Effector memory CD8-positive, alpha-beta T cell (primary cell): ENCODE measurements at places on chromosomes 5 and 9.

- no peaks in the 10 kb centered on the region for H3K36me3 ChIP-seq
- peaks cover 75% of the 10 kb centered on the region for H3K27me3 ChIP-seq
- H3K27ac ChIP-seq, result no peak overlapping the region
Measured at GRCh38 chr5:581941-582340, 30.2 kb upstream of the CEP72 start.

GRCh38 chr5:170746075-170746960 lies 37.2 kb upstream of the GABRP start:
- H3K4me1 ChIP-seq, result peaks cover 2% of the 10 kb centered on the region
- no peaks in the 10 kb centered on the region for H3K36me3 ChIP-seq
- no peak for DNase-seq
- H3K27me3 ChIP-seq, result peaks cover 64% of the 10 kb centered on the region
- H3K4me3 ChIP-seq, result no peak overlapping the region

- H3K27ac ChIP-seq, result no peak overlapping the region
- no peaks in the 10 kb centered on the region for H3K4me1 ChIP-seq
- no peaks in the 10 kb centered on the region for H3K36me3 ChIP-seq
Measured at GRCh38 chr5:169471021-169471420, 112.6 kb upstream of the SPDL1 start.

- no peak overlapping the region for H3K27ac ChIP-seq
- no peaks in the 10 kb centered on the region for H3K27me3 ChIP-seq
- no peak overlapping the region for H3K4me3 ChIP-seq
Measured at GRCh38 chr5:126872561-126873354, 95.8 kb downstream of the LMNB1 start.

- H3K36me3 ChIP-seq, result no peaks in the 10 kb centered on the region
- peak; percentile 74 for DNase-seq
- no peaks in the 10 kb centered on the region for H3K4me1 ChIP-seq
- no peak overlapping the region for H3K27ac ChIP-seq
Measured at GRCh38 chr9:131762356-131762932, 22.6 kb upstream of the RAPGEF1 start.

GRCh38 chr9:110591526-110591925 lies 12.0 kb upstream of the SVEP1 start:
- H3K27ac ChIP-seq, result no peak overlapping the region
- H3K4me3 ChIP-seq, result no peak overlapping the region
- H3K36me3 ChIP-seq, result no peaks in the 10 kb centered on the region
- H3K4me1 ChIP-seq, result no peaks in the 10 kb centered on the region

- H3K4me3 ChIP-seq, result no peak overlapping the region
- DNase-seq, result no peak
- no peaks in the 10 kb centered on the region for H3K4me1 ChIP-seq
- H3K36me3 ChIP-seq, result no peaks in the 10 kb centered on the region
- H3K27me3 ChIP-seq, result no peaks in the 10 kb centered on the region
Measured at GRCh38 chr9:83247732-83248131, 184.8 kb upstream of the RASEF start.

GRCh38 chr5:15601274-15601673 lies 101.3 kb downstream of the FBXL7 start:
- no peak for DNase-seq
- H3K27me3 ChIP-seq, result no peaks in the 10 kb centered on the region
- no peaks in the 10 kb centered on the region for H3K36me3 ChIP-seq
- H3K4me3 ChIP-seq, result no peak overlapping the region
- H3K4me1 ChIP-seq, result no peaks in the 10 kb centered on the region

DNA sequence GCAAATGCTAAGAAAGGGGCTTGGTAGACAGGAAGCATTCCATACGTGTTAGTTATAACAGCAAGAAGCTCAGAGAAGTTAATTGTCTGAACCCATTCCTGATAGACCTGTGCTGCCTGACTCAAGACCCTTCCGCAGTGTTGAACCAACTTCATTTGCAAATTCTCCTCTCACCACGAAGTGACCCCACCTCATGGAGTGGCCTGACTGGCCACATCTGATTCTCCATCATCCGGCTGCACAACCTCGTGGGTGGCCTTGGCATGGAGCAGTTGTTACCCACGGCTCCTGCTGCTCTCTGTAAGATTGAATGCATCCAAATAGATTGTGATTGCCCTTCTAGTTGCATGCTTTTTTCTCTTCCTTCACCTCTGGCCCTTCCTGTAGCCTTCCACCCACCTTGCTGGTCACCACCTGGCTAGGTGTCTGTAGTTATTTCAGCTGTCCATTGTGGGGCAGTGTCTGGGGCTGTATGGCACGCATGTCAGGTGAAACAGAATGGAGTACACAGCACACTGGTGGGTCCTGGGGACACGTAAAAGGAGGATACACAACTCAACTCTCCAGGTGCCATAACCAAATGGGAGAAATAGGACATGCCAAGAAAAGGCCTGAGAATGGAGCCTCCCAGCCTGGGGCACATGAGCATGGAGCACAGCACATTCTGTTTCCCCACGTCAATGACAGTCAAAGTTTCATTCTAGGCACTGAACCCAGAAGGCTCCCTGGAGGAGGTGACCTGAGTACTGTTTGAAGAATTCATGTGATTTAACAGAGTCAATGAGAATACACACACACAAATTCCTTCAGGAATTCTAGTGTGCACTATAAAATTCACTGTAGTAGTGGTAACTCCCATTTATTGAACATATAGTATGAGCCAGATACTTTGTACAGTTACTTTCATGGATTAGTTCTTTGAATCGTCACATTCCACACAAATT lies 70.5 kb upstream of the PTCH1 start:
- peaks cover 13% of the 10 kb centered on the region for H3K27me3 ChIP-seq
- no peak for DNase-seq
- no peak overlapping the region for H3K4me3 ChIP-seq

GRCh38 chr5:94751460-94751859 lies 133.0 kb downstream of the SLF1 start:
- no peaks in the 10 kb centered on the region for H3K36me3 ChIP-seq
- no peak for DNase-seq
- no peaks in the 10 kb centered on the region for H3K4me1 ChIP-seq
- no peak overlapping the region for H3K27ac ChIP-seq
- H3K4me3 ChIP-seq, result no peak overlapping the region

GRCh38 chr5:139692148-139692547 lies 44.0 kb downstream of the CXXC5 start:
- no peak overlapping the region for H3K4me3 ChIP-seq
- no peak for DNase-seq
- peak overlapping the region; percentile 45 for H3K27ac ChIP-seq
- peaks cover 10% of the 10 kb centered on the region for H3K27me3 ChIP-seq

- H3K27me3 ChIP-seq, result no peaks in the 10 kb centered on the region
- peaks cover 18% of the 10 kb centered on the region for H3K36me3 ChIP-seq
- H3K27ac ChIP-seq, result no peak overlapping the region
- peaks cover 27% of the 10 kb centered on the region for H3K4me1 ChIP-seq
- H3K4me3 ChIP-seq, result no peak overlapping the region
- DNase-seq, result no peak
Measured at GRCh38 chr5:14853685-14854084, 17.9 kb downstream of the ANKH start.

GRCh38 chr5:136070486-136071285 lies 41.9 kb downstream of the TGFBI start:
- no peak overlapping the region for H3K27ac ChIP-seq
- H3K4me3 ChIP-seq, result no peak overlapping the region
- no peaks in the 10 kb centered on the region for H3K36me3 ChIP-seq
- H3K4me1 ChIP-seq, result no peaks in the 10 kb centered on the region

GRCh38 chr9:92440751-92441046 lies 16.4 kb upstream of the OMD start:
- no peaks in the 10 kb centered on the region for H3K36me3 ChIP-seq
- peak overlapping the region; percentile 97 for H3K27ac ChIP-seq
- peak overlapping the region; percentile 64 for H3K4me3 ChIP-seq
- DNase-seq, result no peak

DNA sequence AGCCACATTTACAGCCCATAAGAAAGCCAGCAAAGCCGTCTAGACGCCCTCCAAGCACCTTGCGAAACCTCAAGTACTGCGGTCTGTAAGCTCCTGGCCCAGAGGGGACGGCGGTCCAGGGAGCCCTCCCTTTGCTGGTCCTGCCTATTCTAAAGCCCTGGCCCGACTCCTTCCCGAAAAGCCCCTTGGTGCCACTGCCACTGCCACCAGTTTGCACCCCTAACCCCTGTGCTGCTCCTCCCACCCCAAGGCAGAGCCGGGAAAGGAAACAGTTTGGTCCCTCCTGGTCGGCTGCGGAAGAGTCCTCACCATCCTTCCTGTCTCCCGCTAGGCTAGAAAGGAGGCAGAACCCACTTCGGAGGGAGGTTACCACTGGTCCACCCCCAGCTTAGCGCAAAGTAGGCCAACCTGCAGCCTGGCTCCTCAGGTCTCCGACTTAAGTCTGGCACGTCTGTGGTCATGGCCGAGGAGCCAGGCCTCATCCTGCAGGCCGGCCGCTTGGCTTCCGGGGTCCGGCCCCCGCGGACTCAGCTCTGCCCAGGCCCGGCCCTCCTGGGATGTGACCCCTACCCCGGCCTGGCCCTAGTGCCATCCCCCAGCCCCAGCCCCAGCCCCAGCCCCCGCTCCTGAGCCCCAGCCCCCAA lies 916 bp downstream of the TOR1A start:
- H3K4me1 ChIP-seq, result peaks cover 19% of the 10 kb centered on the region
- peak overlapping the region; percentile 71 for H3K27ac ChIP-seq
- H3K36me3 ChIP-seq, result peaks cover 59% of the 10 kb centered on the region
- DNase-seq, result peak; percentile 39

DNA sequence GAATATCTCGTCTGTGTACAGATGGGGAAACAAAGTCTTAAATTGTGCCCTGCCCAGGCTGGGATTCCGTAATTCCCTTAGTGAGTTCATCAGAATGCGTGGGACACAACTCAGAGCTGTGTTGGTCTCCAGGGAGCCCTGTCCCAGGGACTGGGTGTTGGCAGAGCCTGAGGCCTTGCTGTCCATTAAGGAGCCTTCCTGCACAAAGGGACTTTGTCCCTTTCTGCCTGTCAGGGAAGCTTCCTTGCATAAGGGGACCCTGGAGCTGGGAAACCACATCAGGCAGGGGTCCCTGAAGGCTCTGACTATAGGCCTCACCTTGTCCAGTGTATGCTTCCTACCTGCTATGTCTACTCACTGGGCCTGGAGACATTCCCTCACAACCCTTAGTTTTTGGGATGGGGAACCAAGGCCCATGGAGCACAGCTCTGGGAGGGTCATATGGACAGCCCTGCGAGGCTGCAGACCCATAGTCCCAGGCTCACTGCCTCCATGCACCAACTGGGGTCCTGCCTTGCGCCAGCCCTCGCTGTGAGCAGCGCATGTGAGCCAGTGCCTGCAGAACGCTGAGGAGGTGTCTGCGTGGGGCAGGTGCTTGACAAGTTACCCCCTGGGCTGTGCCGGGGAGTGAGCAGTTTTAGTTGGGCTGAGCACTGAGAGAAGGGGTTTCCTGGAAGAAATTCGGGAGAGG lies 1.6 kb downstream of the CARD19 start:
- peak overlapping the region; percentile 93 for H3K4me3 ChIP-seq
- peak overlapping the region; percentile 96 for H3K27ac ChIP-seq
- no peak for DNase-seq
- peaks cover 25% of the 10 kb centered on the region for H3K36me3 ChIP-seq
- peaks cover 51% of the 10 kb centered on the region for H3K4me1 ChIP-seq

GRCh38 chr5:75260708-75261107 lies 24.0 kb upstream of the ANKRD31 start:
- peaks cover 53% of the 10 kb centered on the region for H3K27me3 ChIP-seq
- H3K4me3 ChIP-seq, result no peak overlapping the region
- no peak overlapping the region for H3K27ac ChIP-seq

GRCh38 chr9:98767196-98767595 lies 29.2 kb downstream of the ANKS6 start:
- no peak for DNase-seq
- H3K4me3 ChIP-seq, result no peak overlapping the region
- no peaks in the 10 kb centered on the region for H3K27me3 ChIP-seq

- H3K27me3 ChIP-seq, result no peaks in the 10 kb centered on the region
- H3K4me1 ChIP-seq, result no peaks in the 10 kb centered on the region
- H3K36me3 ChIP-seq, result no peaks in the 10 kb centered on the region
- H3K4me3 ChIP-seq, result no peak overlapping the region
- H3K27ac ChIP-seq, result no peak overlapping the region
Measured at GRCh38 chr5:84292788-84293653, 91.7 kb downstream of the EDIL3 start.

DNA sequence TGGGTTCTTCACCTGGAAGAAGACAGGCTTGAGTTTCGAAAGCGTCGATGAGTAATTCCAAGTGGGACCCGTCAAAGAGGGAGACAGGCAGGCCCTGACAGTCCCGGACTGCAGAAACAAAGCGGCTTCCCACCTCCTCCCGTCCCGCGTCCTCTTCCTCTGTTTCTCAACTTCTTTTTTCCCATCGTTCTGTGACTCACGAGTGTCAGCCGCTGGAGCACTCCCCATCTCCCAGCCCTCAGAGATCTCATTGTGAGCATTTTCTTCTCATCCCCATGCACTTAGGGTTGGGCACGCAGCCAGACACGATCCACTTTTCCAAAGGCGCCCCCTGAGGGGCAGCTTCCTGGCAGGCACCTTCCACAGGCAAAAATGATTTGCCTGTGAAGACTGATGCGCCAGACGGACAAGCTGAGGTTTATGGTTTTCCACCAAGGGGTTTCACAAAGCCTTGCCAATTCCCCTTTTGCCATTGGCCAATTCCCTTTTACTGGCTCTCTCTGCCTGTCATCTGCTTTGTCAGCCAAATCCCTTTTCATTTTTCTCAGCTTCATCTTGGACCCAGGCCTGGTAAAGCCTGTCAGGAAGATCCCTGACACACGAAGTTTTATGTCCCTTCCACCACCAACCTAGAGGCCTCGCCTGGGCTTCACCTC lies 86.5 kb upstream of the ANKRD55 start:
- no peaks in the 10 kb centered on the region for H3K27me3 ChIP-seq
- no peak overlapping the region for H3K27ac ChIP-seq
- H3K4me1 ChIP-seq, result no peaks in the 10 kb centered on the region
- H3K4me3 ChIP-seq, result no peak overlapping the region
- H3K36me3 ChIP-seq, result no peaks in the 10 kb centered on the region
- no peak for DNase-seq

GRCh38 chr5:53055365-53055764 lies 54.2 kb downstream of the MOCS2 start:
- H3K27ac ChIP-seq, result no peak overlapping the region
- peaks cover 17% of the 10 kb centered on the region for H3K27me3 ChIP-seq
- no peaks in the 10 kb centered on the region for H3K36me3 ChIP-seq
- DNase-seq, result no peak

GRCh38 chr9:70085241-70085640 lies 41.6 kb downstream of the MAMDC2 start:
- no peak overlapping the region for H3K4me3 ChIP-seq
- peaks cover 3% of the 10 kb centered on the region for H3K36me3 ChIP-seq
- H3K4me1 ChIP-seq, result no peaks in the 10 kb centered on the region
- peaks cover 19% of the 10 kb centered on the region for H3K27me3 ChIP-seq
